A673 (cell line): ENCODE measurements at places on chromosomes 11 and 22. TPM values are rescaled to one million over a fixed set of nuclear protein-coding genes. Genes with fewer than 3 reads are reported as not detected.

Gene OR52A1
- not detected in 2 replicates for total RNA-seq

Gene SESN3
- 4.9 and 6.7 TPM in 2 replicates for total RNA-seq

Gene DNAL4
- 51.7 and 59.1 TPM in 2 replicates for total RNA-seq

GRCh38 chr22:27668828-27669797 is 132.4 kb downstream of the MN1 start:
- H3K4me1 ChIP-seq = peaks cover 9% of the 10 kb centered on the region
- no peak overlapping the region for H3K4me3 ChIP-seq
- H3K27ac ChIP-seq = no peak overlapping the region
- H3K36me3 ChIP-seq = no peaks in the 10 kb centered on the region
- DNase-seq = no peak

DNA sequence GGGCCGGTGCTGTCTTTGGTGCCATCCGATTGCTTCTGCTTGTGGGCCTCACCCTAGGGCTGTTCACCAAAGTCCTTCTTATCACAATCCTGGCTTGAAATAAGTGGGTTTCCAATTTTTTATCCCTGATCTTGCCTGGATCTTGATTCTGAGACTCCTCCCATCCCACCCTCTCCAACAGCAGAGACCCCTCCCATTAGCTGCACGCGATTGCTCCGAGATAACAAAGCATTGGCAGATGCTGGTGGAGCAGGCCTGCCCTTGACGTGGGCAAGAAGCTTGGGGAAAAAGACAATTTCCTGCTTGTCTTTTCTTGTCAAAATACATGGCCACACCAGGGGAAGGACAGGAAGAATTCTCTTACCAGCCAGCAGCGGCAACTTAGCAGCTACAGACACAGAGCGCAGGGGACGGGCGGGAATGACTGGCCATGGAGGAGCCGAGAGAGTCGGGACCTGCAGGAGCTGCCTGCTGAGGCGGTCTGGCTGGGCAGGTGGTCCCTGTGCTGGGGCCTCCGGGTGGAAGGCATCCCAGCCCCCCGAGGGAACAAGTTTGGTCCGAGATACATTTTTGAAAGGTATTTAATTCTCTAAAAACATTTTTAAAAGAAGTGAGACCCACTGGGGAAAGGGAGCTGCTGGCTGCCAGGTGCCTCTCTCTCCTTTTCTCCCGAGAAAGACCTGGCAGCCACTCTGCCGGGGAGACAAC is 9.7 kb upstream of the BID start:
- H3K27me3 ChIP-seq = no peaks in the 10 kb centered on the region
- H3K4me3 ChIP-seq = no peak overlapping the region
- peaks cover 23% of the 10 kb centered on the region for H3K4me1 ChIP-seq
- no peak overlapping the region for H3K27ac ChIP-seq
- no peaks in the 10 kb centered on the region for H3K36me3 ChIP-seq
